ENCODE measurements at places on chromosomes 6 and 20.

DNA sequence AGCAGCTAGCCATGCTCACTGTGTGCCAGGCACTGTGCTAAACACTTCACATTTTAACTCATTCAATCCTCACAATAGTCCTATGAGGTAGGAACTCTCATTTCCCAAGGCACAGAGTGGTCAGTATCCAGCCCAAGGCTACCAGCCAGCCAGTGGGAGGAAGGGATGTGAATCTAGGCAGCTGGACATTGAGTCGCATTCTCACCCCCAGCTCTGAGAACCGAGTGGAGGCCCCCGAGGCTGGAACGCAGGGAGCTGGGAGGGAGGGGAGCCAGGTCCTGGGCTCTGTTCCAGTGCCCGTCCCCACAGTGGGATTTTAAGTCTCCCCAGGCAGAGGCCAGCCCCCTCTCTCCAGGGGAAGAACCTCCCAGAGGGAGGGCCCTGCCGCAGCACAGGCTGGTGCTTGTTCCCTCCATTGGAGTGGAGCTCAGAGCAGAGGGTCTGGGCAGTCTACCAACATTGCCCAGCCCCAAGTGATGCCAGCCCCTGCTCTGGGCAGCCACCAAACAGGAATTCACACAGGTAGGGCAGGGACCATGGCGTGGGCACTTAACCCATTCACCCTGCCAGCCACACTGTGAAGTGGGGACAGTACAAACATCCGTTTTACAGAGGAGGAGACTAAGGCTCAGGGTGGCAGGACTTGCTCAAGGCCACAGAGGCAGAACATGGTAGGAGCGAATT is 131.3 kb downstream of the CEBPB start:
- DNase-seq, result no peak

GRCh38 chr20:19969507-19970255 is 47.5 kb upstream of the NAA20 start:
- no peak for DNase-seq

- no peak for DNase-seq
Observed at GRCh38 chr6:169669889-169670288, 31.9 kb downstream of the WDR27 start.

DNA sequence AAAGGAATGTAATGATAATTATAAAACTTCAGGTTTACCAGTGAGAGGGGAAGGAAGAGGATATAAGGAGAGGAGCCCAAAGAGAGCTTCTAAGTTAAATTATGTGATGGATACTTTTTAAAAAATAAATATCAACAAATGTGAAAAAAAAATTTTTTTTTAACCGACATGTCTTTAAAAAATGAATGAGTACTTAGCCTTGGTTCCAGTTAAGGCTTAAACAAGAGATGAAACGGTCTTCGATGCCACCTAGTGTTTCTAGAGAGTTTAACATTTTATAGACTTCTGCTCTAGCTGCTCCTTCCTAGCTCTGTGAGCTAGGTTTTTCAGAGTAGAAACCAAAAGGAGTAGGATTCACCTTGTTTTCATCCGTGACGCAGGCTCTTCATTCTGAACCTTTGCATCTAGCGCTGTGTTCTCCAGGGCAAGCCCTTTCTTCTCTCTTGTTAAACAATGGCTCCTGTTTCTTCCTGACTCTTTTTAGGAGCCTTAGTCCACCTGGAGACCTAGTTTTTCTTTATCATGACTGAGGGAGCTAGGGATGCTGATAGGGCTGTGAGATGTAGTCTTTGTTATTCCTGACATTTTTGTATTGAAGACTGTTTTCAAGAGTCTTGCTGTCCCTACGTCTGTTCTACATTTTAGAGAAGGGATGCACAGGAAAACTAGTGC is 42.4 kb upstream of the GNRH2 start:
- no peak for DNase-seq

DNA sequence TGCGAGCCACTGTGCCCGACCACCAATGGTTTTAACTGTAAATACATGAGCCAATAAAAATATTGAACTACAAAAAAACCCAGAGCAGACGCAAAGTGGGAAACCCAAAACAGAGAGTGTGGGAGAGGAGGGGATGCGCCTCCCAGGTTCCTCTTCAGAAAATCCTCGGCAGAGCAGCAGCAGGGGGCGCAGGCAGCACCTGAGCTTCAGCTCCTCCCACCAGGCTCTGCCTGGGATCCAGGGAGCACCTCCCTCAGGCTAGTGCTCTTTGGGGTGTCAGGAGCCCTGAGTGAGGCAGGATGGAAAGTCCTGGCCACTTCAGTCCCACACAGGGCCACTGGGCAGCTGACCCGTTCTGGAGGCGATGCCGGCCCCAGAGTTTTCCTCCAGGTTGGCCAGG is 536.9 kb upstream of the CDH4 start:
- DNase-seq, result no peak

DNA sequence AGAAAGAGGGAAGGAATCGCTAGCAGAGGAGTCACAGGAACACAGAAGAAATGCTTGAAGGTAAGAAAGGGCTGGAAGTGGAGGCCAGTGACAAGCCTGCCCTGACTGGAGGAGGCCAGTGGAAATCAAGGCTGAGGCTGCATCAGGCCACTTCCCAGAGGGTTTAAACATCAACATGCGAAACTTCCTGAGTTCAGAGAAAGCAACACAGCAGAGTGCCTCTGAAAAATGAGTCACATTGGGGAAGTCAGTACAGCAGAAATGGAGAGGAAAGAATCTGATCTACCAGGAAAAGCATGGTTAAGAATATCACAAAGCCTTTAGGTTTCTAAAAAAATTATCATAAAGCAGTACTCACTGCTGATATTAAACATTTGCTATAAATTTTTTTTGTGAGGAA is 23.3 kb downstream of the NAPB start:
- DNase-seq, result no peak

Measured in stimulated activated CD4-positive, alpha-beta T cell treated with anti-CD3 and anti-CD28 coated beads, Interleukin-2, amount 100 ng/mL, for 48 hours (primary cell).